ENCODE measurements at places on chromosomes 2 and 18.

DNA sequence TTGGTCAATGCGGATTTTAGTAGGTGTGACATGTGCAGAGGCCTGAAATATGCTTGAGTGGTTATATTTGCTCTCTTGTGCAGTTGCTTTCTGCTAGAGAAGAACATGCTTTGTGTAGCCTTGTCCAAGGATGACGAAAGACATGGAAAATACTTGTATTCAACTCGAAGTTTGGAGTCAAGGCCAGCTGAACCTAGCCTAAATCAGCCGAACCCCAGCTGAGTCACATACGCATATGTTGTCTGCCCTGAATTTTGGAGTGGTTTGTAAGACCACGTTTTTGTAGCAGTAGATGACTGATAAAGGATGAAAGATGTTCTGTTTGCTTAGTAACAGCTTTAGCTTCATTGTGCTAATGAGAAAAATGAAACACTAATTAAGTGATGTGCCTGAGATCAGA lies 22.5 kb upstream of the SPAG16 start:
- DNase-seq: no peak

GRCh38 chr2:69683170-69683971 lies 39.8 kb upstream of the AAK1 start:
- no peak for DNase-seq

DNA sequence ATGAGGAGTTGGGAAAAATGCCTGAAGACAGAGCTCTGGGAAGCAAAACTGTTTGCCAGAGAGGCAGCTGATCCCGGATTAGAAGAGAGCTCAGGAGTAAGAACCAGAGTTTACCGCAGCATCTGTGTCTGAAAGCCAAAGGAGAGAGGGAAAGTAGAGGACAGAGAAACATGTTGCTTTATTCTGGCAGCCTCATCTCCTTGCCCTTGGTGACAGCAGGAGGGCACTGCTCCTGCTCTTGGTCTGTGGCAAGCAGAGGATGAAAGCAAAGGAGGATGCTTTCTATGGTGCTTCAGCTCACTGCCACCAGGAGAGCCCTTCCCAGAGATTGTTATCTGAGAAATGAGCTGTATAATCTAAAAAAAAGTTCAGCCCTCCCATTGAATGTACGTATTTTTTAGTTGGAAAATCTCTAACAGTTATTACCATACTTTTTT lies 7.7 kb downstream of the SLC1A4 start:
- no peak for DNase-seq

GRCh38 chr2:142946941-142947340 lies 69.5 kb downstream of the KYNU start:
- DNase-seq: no peak

DNA sequence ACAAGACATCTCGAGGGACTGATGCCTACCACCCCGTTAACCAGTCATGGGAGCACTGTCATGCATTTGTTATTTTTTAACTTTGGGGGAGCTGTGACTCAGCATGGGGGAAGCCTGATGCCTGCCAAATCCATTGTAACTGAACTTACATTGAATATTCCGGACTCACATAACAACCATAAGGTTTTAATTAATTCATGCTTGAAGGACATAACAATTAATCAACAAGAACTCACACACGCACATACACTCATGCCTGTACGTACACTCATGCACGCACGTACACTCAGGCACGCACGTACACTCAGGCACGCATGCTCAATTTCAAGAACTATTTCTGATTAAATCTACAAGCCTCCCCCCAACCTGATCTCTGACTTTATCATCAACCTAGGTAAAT lies 1639.1 kb downstream of the SUCLG1 start:
- DNase-seq: no peak

DNA sequence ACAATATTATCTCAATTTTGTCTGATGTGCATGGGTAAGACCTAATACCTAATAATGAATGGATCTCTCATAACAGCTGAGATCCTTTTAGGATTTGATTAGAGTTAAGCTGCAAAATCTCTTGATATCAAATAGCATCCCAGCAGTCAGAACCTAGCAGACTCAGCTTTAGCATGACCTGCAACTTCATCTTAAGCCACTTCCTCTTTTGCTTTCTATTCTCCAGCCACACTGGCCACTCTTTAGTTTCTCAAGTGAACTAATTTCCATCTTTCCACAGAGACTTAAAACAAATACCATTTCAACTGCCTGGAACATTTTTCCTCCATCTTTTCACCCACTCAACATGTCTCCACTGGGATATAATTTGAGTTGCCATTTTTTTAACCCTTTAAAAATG lies 1251.6 kb upstream of the ZEB2 start:
- DNase-seq: no peak

DNA sequence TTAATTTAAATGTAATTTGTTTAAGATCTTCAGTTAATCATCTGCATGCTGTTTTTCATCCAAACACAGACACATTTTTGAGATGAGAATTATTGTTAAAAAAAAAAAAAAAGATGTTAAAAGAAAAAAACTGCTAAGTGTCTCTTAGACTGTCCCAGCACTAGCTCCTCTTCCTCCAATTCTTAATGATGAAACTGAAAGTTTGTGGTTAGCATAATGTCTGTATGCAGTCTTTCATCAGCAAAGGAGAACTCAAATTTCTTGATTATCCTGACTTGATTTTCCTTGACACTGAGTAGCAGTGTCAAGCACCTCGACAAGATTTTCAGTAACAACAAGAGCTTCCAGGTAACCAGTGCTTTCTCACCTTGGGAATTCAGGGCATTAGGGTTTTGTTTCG lies 274.4 kb downstream of the LRRTM1 start:
- DNase-seq: no peak

Data from esophagus squamous epithelium (tissue), 5 donors.